ENCODE measurements at places on chromosomes 4 and X. TPM values are rescaled to one million over a fixed set of nuclear protein-coding genes. Genes with fewer than 3 reads are reported as not detected.

- DNase-seq: peak; percentile 9
- H3K27ac ChIP-seq: peak overlapping the region; percentile 100
- H3K4me1 ChIP-seq: peaks cover 20% of the 10 kb centered on the region
- H3K4me3 ChIP-seq: no peak overlapping the region
Observed at GRCh38 chr4:77821775-77822174, 2.6 kb upstream of the CNOT6L start.

DNA sequence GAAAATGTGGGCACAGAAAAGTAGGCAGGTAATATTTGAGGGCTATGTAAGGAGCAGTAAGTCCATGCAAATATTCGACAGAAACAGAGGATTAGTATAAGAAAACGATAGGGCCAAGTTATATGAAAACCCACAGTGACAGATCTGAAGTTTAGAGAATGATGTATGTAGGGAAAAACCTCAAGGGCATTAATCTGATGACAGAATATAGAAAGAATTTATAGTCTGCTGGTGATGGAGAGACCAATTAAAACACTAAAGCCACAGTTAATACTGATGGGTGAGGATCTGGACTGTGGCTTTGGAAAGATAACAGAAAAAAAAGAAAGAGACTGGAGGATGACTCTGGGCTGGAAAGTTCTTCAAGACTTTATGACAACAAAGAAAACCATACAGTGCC is 169.7 kb downstream of the PALLD start:
- no peaks in the 10 kb centered on the region for H3K36me3 ChIP-seq
- H3K4me1 ChIP-seq: no peaks in the 10 kb centered on the region
- peaks cover 4% of the 10 kb centered on the region for H3K27me3 ChIP-seq
- H3K27ac ChIP-seq: no peak overlapping the region

Gene GSX2
- total RNA-seq: not detected

Gene SPANXN3
- total RNA-seq: not detected

Gene PLAC8
- not detected for total RNA-seq

DNA sequence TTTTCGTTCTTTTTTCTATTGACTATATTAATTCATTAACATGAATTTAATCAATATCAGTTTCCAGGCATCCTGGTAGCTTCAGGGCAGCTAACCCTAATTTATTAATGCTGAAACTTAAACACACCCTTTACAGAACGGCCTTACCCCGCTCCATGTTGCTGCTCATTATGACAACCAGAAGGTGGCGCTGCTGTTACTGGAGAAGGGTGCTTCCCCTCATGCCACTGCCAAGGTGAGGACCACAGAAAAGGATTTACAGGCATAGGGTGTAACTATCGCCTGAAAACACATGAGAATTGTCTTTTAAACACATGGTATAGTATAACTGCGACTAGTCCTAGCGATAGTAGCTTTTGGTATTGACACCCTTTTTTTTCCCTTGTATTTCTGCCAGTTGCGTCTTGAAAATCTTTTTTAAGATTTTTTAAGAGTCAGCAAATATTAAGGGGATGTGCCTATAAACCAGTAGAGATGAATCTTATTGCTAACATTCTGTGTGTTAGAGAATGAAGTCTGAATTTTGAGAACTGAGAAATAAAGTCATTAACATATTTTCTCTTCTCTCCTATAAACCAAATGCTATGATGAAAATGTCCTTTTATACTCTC is 229.0 kb downstream of the ANK2 start:
- no peaks in the 10 kb centered on the region for H3K4me1 ChIP-seq
- H3K4me3 ChIP-seq: no peak overlapping the region
- no peaks in the 10 kb centered on the region for H3K36me3 ChIP-seq
- DNase-seq: peak; percentile 62

DNA sequence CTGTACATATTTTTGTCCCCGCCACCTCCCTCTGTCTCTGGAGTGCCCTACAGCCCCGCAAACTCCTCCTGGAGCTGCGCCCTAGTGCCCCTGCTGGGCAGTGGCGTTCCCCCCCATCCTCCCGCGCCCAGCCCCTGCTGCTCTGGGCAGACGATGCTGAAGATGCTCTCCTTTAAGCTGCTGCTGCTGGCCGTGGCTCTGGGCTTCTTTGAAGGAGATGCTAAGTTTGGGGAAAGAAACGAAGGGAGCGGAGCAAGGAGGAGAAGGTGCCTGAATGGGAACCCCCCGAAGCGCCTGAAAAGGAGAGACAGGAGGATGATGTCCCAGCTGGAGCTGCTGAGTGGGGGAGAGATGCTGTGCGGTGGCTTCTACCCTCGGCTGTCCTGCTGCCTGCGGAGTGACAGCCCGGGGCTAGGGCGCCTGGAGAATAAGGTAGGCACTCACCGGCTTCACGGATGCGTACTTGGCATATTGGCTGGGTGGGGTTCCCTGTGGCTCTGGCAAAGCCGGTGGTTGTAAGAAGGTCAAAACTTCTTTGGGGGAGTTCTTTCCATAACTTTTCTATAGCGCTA is 653 bp downstream of the HHIP start:
- peaks cover 18% of the 10 kb centered on the region for H3K4me1 ChIP-seq
- peak overlapping the region; percentile 76 for H3K27ac ChIP-seq
- peak overlapping the region; percentile 29 for H3K4me3 ChIP-seq
- H3K27me3 ChIP-seq: no peaks in the 10 kb centered on the region
- no peak for DNase-seq

Gene ODAPH
- not detected for total RNA-seq

DNA sequence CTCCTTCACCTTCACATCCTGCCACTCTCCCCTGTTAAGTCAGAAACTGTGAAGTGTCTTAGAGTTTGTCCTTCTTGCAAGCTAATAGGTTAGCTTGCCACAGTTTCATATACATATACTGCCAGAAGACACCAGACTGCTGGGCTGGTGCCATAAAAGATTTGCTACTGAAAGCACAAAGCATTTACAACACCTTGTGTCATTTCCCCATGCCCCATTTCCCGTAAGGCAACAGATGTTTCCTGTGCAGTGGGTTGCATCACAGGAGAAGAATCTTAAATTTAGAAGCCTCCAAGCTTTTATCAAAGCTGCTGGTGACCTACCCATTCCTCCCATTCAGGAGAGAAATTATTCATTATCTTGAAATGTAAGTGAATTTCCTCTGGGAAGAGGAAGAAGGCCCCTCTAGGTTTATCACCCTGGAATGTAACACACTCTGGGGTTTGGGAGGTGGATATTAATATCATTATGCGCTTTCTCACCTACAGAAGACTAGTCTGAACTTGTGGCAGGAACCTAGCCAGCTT is 34.5 kb upstream of the RAB33B start:
- no peaks in the 10 kb centered on the region for H3K4me1 ChIP-seq
- no peaks in the 10 kb centered on the region for H3K27me3 ChIP-seq
- H3K4me3 ChIP-seq: no peak overlapping the region
- H3K27ac ChIP-seq: no peak overlapping the region
- H3K36me3 ChIP-seq: no peaks in the 10 kb centered on the region
- peak; percentile 34 for DNase-seq

Gene RRH
- not detected for total RNA-seq

DNA sequence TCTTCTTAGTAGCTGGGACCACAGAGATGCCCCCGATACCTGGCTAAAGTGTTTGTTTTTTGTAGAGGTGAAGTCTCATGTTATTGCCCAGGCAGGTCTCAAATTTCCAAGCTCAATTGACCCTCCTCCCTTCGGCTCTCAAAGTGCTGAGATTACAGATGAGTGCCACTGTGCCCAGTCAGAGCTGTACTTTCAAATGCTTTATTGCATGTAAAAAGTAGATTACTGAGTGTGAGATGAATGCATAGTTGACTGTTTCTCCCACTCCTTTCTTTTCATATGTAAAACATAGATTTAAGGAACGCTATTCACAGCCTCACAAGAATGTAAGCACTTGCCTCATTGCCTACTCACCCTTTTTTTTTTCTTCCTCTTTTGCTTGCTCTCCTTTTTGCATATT is 984.4 kb upstream of the PABPC4L start:
- no peaks in the 10 kb centered on the region for H3K36me3 ChIP-seq
- no peak for DNase-seq
- no peak overlapping the region for H3K4me3 ChIP-seq

GRCh38 chr4:39621582-39621981 is 17.1 kb downstream of the SMIM14 start:
- peak; percentile 56 for DNase-seq
- peak overlapping the region; percentile 72 for H3K27ac ChIP-seq
- no peak overlapping the region for H3K4me3 ChIP-seq

Gene SPIN2A
- 0.26 TPM for total RNA-seq

Gene UNC5C
- total RNA-seq: 0.52 TPM

Gene HPGD
- total RNA-seq: 0.33 TPM

- no peak overlapping the region for H3K27ac ChIP-seq
- no peaks in the 10 kb centered on the region for H3K27me3 ChIP-seq
- DNase-seq: no peak
- no peaks in the 10 kb centered on the region for H3K4me1 ChIP-seq
- no peak overlapping the region for H3K4me3 ChIP-seq
Observed at GRCh38 chrX:64842492-64842891, 133.8 kb downstream of the ZC4H2 start.

All from body of pancreas (tissue), 4 donors.